ENCODE measurements at places on chromosomes 12 and 14.
A peak's percentile ranks its signal among the peaks of the same experiment; 100 is the strongest.

- DNase-seq, result peak; percentile 71
These were observed 269.7 kb downstream of the TTC6 start for GRCh38 chr14:37864861-37865718.

DNA sequence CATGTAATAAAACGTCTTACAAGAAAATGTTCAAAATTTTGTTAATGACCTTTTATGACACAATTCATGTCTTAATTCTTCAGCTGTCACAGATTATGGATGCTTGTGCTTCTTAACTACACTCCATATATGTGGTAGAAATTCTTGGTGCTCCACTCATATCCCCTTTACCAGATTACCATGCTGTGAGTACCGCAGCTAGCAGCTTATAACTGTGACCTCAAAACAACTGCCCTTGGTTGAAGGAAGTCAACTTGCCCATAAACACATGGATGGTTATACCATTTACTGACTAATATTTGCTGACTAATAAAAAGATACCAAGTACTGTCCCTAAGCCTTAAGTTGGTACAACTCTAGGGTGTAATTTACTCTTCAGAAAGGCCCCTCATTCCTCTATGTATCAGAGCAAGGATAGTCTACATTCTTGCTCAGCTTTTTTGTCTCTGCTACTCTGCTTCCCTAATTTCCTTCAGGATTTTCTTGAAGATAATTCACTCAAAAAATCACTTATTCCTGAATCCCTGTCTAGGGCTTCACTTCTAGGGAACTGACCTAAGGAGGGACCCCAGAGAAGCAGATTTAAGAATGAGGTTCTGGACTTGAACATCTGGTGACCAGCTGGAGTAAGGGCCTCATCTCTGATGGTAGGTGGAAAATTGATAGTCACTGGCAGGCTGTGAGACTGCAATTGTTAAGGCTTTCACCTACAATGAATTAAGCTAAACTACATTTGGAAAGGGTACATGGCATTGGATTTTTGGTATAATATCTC is 152.3 kb downstream of the SLC6A15 start:
- no peak for DNase-seq

DNA sequence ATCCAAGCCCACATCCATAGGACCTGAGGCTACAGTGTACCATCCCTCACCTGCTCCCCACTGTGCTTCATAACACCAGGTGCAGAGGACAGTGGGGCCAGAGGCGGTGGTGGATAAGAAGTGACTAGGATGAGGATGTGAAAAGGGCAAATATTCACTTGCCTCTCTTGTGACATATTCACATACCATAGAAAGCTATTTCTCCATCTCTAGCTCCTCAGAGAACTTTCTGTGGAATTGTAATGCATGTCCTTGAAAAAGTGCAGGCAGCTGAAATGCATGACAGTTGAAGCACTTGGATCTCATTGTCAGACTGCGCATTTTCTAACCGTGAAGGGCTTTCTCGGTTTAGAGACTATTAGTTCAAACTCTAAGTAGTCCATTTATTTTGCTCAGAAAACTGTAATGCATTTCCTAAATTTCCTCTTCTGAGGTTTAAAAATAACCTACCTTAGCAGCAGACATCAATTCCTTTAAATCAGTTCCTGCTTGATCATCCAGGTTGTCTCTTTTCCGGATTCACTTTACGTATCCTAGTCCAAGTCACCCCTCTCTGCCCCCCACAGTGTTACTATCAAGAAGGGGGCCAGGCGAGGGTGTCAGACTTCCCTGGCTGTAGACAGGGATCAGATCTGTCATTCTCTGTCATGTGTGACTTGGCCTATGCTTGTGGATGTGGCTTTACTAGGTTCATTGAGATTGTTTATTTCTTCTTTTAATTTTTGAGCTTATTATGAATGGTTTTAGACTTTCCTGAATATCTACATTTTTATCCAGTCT is 984.0 kb upstream of the TMEM132C start:
- DNase-seq, result no peak

DNA sequence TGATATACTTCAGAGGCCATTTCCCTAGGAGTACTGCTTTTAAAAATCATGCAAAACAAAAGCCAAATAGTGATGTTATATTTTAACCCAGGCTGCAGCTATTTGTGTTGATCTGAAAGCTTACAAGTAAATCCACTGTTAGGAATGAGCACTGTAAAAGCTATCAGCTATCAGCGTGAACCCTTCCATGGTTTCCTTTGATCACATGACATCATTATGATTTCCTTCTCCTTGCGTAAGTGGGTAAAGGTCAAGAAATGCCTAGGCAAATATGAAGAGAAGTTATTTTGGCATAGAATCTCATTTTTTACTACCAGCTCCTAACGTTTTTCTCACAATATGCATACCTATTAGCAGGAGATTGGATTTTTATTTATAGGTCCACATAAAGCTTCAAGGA is 48.6 kb upstream of the CATSPERB start:
- no peak for DNase-seq

GRCh38 chr12:69467366-69467765 is 2.8 kb upstream of the FRS2 start:
- no peak for DNase-seq

- DNase-seq, result no peak
These were observed 1.0 kb downstream of the ART4 start for GRCh38 chr12:14842315-14842714.

GRCh38 chr14:53954551-53955228 is 1.9 kb downstream of the BMP4 start:
- DNase-seq, result peak; percentile 71

DNA sequence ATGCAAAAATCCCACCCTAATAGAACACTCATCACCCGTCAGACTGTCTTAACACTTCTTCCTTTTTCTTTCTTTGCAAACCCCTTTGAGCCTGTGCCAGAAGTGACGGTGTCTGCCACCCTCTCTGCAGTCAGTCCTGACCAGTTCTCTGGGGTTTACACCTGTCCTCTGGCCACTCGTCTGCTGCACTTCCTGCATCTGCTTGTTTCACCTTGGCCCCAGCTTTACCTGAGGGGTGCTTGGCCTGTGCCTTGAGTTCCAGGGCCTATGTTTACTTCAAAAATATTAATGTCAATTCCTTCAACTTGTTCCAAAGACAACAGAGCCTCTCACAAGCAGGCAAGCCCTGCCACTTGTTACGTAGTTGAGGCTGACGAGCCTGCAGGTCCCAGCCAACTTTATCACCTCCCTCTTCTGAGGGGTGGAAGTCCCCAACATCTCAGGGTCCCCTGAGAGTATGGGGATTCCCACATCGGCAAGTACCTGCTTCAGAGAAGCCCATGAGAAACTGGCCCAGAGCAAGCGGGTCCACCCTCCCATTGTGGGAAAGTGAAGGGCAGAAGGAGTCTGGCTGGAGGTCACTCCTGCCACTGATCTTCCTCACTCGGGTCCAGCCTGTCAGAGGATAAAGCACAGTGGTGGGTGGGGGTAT is 205.4 kb downstream of the DAD1 start:
- DNase-seq, result no peak

GRCh38 chr12:122062832-122063693 is 15.5 kb upstream of the MLXIP start:
- DNase-seq, result peak; percentile 74

DNA sequence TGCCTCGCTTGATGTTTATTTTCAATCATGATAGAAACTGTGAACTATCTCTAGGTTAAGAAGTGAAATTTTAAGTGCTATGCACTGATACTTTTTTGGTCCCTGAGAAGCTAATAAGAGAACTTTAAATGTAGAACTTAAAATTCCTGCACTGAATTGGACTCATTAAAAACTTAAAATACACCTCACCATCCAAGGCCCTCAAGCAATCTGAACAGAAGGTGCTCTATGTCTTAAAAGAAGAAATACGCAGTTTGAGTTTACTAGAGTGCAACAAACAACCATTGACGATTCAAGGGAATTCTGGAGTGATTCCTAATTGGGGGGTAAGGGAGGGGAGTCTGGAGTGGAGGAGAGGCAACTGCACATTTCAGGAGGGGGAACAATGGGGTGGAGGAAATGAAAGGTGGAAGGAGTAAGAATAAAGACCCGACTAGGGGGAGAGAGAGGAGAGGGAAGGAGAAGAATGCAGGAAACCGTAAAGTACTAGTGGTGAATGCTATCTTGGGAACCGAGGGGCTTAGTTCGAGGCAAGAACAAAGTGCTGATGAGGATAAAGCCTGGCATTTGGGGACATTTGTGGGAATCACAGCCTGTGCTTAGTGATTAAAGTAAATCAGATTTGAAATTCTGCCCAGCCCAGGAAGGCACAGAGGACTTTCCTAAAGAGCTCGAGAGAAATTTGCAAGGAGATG is 389.7 kb downstream of the AACS start:
- DNase-seq, result no peak

GRCh38 chr12:95990136-95990535 is 6.0 kb downstream of the HAL start:
- no peak for DNase-seq

- DNase-seq, result no peak
These were observed 276.2 kb downstream of the EMP1 start for GRCh38 chr12:13472690-13473089.

- no peak for DNase-seq
These were observed 16.3 kb downstream of the C2CD5 start for GRCh38 chr12:22527999-22528398.

- DNase-seq, result no peak
These were observed 245.4 kb upstream of the DIO3 start for GRCh38 chr14:101315802-101316296.

- no peak for DNase-seq
These were observed 5.1 kb downstream of the PCK2 start for GRCh38 chr14:24098927-24099813.

- no peak for DNase-seq
These were observed 44.1 kb downstream of the LRFN5 start for GRCh38 chr14:41650802-41651201.

GRCh38 chr14:105927096-105928060 is 401.0 kb downstream of the TMEM121 start:
- DNase-seq, result no peak

DNA sequence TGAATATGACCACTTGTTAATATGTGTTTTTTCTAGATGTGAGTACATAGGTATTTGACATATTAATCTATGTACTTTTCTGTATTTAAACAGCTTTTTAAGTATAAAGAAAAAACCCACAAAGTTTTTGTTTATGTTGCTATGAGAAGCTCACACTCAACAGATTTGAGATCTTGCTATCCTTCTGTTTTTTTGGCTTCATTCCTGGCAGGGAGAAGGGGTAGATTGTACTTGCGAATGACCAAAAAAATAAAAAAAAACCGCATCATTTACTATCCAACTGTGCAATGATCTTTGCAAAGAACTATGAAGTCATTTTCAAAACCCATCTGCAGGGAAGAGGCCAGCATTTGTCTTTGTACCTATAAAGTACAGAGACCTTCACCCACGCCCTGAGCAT is 28.4 kb upstream of the TBX5 start:
- DNase-seq, result peak; percentile 68

DNA sequence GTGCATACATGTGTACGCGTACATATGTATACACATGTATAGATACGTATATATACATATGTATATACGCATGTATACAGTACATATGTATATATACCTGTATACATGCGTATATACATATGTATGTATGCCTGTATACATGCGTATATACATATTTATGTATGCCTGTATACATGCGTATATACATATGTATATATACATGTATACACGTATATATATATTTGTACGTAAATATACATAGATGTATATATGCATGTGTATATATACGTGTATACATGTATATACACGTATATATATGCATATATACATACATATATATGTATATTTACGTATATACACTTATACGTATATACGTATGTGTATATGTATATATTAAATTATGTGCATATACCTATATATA is 93.9 kb upstream of the ABCD2 start:
- DNase-seq, result no peak

- DNase-seq, result no peak
These were observed 70.1 kb downstream of the PRKD1 start for GRCh38 chr14:29857551-29857950.

- DNase-seq, result no peak
These were observed 326.8 kb downstream of the PDZRN4 start for GRCh38 chr12:41514907-41515306.

DNA sequence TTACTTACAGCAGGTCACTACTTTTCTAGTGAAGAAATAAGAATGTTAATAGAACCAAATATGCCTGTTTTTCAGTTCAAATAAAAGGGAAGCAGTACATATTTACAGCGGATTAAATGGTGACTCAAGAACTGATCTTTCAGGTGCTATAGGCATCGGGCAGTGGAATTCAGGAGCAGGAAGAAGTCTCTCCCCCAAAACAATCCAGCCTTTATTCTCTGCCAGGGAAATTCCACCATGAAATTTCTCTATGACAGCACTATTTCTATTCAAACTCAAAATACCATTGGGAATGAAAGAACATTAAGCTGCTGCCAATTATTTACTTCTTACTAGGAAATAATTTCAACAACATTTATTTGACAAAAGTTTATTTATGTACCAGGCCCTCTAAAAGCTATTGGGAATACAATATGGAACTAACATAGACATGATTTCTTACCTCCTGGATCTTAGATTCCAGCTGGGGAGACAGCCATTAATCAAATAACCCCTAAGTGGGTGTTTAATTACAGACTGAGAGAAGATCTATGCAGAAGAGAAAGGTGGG is 60.3 kb upstream of the KRR1 start:
- DNase-seq, result peak; percentile 66

DNA sequence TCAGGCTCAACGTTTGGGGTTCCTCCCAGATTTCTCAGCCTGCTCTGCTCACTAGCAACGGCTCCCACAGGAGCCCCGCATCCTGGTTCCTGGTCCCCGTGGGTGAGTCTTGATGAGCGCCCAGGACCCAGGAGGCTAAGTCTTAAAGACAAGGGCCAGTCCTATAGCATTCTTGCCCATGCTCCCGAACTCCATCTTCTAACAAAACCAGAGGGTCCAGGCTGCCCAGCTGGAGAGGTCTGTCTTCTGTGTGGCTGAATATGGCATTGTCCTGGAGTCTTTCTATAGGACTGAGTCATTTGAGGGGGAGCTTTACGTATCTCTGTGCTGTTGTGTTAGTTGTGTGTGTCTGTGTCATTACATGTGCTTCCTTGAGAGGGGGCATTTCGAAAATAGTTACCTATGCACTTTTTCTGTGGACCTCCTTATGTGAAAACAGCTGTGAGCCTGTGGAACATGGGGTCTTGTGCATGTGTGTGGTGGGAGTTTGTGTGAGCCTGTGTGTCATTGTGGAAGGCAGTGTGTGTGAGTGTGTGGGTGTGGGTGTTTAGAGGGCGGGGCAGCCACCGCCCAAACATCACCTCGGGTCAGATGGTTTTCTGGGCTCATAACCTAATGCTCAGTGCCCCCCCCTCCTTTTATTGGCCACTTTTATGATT is 9.1 kb upstream of the TBX5 start:
- DNase-seq, result no peak

- peak; percentile 94 for DNase-seq
These were observed 129.5 kb downstream of the SLC38A6 start for GRCh38 chr14:61110316-61111082.

- DNase-seq, result peak; percentile 73
These were observed 197.0 kb downstream of the DAD1 start for GRCh38 chr14:22391908-22392565.

Measured in muscle of leg (tissue), 16 donors.